ENCODE measurements at places on chromosomes 6 and 20.

DNA sequence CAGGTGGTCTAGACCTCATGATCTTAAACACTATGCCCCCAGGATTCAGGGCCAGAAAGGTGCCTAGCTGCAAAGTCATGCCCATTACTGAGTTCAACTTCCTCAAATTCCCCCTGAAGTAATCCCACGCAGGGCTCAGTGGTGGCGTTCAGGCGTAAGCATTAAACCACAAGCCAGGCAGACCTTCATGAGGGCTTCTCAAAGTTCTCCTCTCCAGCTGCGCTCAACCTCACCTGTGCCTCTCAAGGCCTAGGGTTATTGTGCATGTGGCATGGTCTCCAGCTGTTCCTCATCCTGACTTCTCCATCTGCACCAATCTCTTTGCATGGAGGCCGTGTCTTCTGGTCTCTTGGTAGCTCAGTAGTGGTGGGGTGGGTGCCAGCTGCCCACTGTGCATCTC lies 113.6 kb downstream of the TSHZ2 start:
- DNase-seq, result no peak

- DNase-seq, result no peak
Observed at GRCh38 chr20:9495701-9496100, 18.7 kb upstream of the LAMP5 start.

- no peak for DNase-seq
Observed at GRCh38 chr20:5580940-5581708, 169.1 kb upstream of the SHLD1 start.

- DNase-seq, result no peak
Observed at GRCh38 chr6:137709424-137710236, 157.4 kb upstream of the TNFAIP3 start.

DNA sequence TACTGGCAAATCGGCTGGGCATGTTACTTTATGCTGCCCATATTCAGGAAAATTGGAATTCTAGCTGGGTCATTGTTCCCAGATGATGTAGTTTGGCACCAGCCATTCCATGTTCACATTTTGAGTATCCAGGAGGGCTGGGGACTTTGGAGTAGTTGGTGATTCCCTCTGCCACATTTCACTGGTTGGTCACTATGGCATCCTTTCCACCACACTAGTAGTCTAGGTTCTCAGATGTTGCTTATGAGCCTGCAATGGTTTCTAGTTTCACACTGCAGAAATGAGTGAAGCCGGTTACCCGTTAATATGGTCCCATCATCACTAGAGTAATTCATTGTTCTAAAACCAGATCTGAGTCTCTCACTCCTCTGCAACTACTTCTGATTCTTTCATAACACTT lies 4.6 kb downstream of the PTPN1 start:
- no peak for DNase-seq

DNA sequence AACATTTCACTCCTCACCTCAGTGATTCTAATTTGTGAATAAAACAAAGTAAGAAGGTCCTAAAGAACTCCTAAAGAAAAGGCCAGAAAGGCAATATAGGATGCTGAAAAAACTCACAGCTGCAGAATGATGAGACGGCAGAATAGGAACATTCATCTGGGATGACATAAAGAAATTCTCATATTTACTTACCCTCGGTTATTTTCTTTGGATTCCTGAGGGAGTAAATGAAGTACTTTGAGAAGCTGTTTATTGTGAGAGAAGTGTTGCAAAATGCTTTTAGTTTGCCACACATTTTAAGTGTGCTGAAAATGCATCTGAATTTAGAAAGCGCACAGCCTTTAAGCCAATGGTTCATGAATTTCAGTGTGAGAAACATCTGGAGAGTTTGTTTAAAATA lies 35.7 kb upstream of the RBL1 start:
- no peak for DNase-seq

GRCh38 chr6:41027799-41028560 lies 11.0 kb downstream of the UNC5CL start:
- DNase-seq, result peak; percentile 71

DNA sequence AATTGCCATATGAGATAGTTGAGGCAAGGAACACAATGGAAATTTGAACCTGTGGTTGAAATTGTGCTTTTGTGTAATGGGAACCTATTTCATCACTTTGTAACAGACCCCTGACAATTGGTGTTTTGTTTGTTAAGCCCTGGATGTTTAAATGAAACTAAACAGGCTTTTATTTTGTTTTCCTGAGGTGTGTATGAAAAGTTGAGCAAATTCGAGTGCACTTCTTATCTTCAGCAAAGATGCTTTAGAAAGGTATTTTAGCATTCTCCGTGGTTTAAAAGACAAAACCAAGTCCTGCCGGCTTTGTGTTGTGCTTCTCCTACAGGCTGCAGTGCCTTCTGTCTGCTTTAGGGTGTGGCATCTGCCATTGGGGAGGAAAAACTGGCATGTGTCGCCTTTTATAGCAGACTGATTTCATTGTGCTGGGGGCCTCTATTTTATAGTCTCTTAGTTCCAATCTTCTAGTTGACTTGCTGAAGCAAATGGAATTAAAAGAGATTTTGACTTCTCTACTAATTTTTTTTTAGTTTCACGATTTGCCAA lies 2.2 kb upstream of the ARID1B start:
- no peak for DNase-seq

GRCh38 chr6:9484091-9484490 lies 930.8 kb downstream of the TFAP2A start:
- no peak for DNase-seq

DNA sequence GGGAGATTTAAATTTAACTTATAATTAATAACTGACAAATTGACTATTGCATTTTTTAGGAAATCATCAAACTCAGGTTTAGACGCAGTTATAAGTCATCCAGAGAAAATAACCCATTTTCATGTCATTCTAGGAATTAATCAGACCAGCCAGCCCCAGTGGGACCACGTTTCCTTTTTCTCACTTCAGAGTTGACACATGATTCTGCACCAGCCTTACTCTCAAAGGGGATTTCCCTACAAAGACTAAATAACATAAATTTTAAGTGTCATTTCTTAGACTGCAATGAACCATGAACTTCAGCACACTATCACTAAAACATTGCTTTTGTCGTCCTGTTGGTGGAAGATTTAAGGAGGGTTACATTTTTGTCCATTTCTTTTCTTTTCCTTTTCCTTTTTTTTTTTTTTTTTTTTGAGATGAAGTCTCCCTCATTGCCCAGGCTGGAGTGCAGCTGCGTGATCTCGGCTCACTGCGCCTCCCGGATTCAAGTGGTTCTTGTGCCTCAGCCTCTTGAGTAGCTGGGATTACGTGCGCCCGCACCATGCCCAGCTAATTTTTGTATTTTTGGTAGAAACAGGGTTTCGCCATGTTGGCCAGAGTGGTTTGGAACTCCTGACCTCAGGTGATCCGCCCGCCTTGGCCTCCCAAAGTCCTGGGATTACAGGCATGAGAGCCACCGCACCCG lies 3.6 kb downstream of the IPCEF1 start:
- DNase-seq, result peak; percentile 30

All from activated CD4-positive, alpha-beta T cell treated with anti-CD3 and anti-CD28 coated beads for 24 hours (primary cell).